Right atrium auricular region (tissue), 2 donors: ENCODE measurements at places on chromosomes 4 and X. TPM values are rescaled to one million over a fixed set of nuclear protein-coding genes. Genes with fewer than 3 reads are reported as not detected.
A peak's percentile ranks its signal among the peaks of the same experiment; 100 is the strongest.

Gene SPANXA2
- not detected for total RNA-seq

Gene TMPRSS11D
- total RNA-seq: not detected

Gene SYTL4
- 4.8 TPM for total RNA-seq

Gene SLC9B1
- 3.3 TPM for total RNA-seq

Gene LINC00632
- total RNA-seq: 34.1 TPM

Gene TEC
- total RNA-seq: 1.1 TPM

Gene TIMM17B
- 56.5 TPM for total RNA-seq

Gene P2RY4
- total RNA-seq: not detected

- no peak for DNase-seq
These were observed 40.3 kb upstream of the ACSL4 start for GRCh38 chrX:109773374-109773773.

DNA sequence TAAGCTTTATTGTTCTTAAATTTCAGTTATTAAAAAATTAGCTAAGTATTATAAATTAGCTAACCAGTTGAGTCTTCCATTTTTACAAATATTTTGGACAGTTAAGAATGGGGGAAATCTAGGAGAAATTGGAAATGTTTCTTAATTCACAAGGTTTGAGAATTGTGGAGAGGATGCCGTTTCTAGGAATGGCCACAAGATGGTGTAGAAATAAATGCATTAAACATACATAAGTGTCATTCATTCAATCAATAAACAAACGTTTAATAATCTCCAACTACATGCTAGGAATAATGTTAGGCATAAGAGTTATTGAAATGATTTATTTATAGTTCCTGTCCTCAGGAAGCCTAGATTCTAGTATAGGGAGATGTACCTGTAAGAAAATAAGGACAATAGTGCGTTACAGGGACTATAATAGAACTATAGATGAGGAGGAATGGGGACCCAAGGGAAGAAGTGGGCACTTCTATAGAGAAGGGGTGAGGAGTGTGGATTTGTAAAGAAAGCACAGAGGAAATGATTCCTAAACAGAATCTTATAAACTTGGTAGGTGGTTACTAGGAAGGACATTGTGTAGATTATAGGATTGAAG, 195.7 kb upstream of the ANK2 start:
- no peak for DNase-seq

GRCh38 chrX:66020631-66021334, 19.1 kb downstream of the VSIG4 start:
- no peak for DNase-seq

DNA sequence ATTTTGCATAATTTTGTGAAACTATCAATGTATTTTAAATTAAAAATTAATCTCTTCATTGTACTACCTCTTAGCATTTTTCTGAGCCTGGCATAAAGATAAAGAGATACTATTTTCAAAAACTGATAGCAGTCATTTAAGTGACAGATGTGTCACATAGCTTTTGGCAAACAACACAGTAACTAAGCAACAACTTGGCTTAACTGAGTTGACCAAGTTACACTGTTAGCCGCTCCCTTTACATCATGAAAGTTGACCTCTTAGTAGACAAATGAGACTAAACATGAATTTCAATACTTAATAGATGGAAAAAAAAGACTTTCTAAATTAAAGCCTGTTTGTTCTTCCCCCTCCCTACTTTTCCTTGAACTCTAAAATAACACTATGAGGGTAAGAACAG, 62.0 kb downstream of the ATP8A1 start:
- no peak for DNase-seq

- DNase-seq: no peak
These were observed at the start of gene GAB3 for GRCh38 chrX:154750301-154751202. Gene GAB3, minus strand, starts transcription at chrX:154751077. Its CDS starts 52 bp downstream, at chrX:154751025.

GRCh38 chr4:80586716-80587115, 251.2 kb downstream of the CFAP299 start:
- DNase-seq: no peak

DNA sequence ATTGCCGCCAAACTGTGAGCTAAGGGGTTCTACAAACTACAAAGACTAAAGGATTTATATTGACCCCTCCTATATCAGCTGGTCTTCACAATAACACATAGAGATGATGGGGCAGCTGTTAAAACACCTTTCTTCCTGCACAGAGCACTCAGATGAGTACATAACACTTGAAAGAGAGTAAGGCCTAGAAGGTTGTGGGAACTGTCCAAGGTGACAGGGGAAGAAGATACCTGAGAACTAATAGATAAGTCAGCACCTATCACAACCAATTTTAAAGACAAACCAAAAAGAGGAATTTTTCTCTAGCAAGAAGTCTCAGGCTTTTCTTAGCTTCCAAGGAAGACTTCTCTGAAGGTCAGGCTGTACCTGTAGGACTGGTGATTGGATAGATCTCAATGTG, 19.1 kb upstream of the CXCL6 start:
- DNase-seq: no peak

DNA sequence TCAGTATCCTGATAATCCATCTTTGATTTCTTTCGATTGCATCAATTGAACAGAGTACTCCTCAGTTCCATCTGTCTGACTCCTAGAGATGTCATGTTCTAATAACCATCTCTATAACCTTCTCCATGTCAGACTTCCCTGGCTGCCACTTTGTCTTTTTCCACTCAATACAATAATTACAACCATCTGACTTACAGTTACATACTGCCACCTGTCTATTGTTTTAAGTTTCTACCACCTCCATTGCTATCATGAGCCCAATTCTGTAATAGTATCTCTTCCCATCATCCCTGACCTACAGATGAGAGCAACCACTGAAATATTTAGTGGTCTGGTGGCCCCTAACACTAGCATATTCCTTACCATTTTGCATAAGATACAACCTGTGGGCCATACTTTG, 439.2 kb upstream of the FAM47C start:
- DNase-seq: no peak

DNA sequence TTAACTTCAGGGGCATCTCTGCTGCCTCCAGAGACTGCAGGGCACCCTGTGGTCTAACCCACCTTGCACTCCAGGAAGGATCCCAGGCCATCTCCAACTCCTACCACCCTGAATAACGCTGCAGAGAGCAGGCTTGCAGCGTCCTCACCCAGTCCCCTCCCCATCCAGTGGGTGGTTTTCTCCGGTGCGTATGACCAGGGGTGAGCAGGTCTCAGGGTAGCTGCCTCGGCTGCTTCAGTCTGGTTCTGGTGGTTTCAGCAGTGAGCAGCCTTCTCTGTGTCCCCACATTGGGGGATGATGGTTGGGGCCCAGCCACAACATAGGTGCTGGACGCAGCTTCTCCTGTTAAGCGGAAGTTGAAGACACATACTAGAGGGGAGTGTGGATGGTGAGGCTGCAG, 38.6 kb upstream of the SORCS2 start:
- DNase-seq: no peak

DNA sequence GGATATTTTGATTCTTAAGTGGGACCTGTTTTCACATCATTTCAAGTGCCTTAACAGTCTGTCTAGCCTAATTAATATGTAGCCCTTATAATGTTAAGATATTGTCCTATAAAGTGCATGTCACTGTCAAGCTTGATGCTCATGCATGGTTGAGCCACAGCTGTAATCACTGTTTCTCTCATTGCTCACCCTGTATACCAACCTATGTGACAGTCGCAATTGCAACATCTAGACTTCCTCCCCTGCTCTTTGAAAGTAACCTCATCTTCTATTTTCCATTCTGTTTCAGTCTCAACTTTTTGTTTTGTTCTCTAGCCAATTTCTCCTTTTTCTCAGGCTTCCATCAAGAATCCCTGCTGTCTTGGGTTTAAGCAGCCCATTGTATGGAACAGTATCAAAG, 24.4 kb upstream of the MSL3 start:
- no peak for DNase-seq

GRCh38 chr4:134337574-134337973, 136.0 kb upstream of the PABPC4L start:
- DNase-seq: no peak

- DNase-seq: no peak
These were observed 52.8 kb upstream of the CD99 start for GRCh38 chrX:2638279-2638678.

GRCh38 chr4:1010395-1011021, 918 bp upstream of the FGFRL1 start:
- peak; percentile 86 for DNase-seq

DNA sequence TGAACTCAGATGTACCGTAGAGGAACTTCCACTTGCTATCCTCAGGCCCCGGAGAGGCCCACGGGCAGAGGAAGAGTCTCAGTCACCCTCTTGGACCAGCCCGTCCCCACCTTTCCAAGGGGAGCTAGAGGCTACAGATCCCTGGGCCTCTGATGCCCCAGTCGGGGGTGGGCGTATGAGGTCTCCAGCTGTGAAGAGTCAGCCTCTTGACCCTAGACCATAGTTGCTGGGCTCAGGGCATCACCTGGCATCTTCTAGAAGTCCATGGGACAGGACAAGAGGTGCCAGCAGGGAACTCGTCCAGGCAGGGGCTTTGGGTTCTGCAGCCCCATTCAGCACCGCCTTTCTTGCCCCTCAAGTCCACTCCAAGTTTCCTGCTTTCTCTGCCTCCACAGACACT, 11.6 kb downstream of the SASH3 start:
- DNase-seq: no peak

DNA sequence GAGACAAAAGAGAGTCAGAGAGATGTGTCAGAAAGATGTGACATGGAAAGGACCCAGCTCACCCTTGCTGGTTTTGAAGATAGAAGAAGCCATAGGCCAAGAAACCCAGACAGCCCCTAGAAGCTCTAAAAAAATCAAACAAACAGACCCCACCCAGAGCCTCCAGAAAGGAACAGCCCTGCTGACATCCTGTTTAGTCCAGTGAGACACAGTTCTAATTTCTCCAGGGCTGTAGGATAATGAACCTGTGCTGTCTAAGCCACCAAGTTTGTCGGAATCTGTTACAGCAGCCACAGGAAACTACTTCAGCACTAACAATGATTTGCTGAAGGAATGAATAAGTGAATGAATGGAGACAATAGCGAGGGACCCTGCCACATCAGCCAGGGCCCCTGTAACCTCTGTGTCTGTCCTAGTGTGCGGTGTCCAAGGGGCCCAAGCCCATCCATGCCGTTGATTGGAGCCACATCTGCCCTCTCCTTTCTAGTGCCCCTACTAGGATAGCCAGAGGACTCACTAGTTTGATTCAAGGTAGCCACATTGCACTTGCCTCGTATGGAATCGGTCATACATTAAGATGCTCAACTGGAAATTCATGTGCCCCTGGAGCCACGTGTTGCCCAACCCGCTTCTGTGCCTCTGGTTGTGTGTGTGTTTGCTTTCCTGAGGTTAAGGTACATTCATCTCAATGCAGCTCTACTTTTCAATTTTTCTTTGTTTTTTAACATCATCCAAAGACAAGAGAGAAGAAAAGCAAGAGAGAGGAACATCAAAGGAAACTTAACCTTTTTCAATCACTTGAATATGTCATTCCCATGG, 32.5 kb upstream of the SLC2A9 start:
- DNase-seq: no peak

- DNase-seq: no peak
These were observed 45.2 kb downstream of the STARD8 start for GRCh38 chrX:68692651-68693050.

GRCh38 chr4:52863324-52863723, 1.2 kb downstream of the RASL11B start:
- no peak for DNase-seq

DNA sequence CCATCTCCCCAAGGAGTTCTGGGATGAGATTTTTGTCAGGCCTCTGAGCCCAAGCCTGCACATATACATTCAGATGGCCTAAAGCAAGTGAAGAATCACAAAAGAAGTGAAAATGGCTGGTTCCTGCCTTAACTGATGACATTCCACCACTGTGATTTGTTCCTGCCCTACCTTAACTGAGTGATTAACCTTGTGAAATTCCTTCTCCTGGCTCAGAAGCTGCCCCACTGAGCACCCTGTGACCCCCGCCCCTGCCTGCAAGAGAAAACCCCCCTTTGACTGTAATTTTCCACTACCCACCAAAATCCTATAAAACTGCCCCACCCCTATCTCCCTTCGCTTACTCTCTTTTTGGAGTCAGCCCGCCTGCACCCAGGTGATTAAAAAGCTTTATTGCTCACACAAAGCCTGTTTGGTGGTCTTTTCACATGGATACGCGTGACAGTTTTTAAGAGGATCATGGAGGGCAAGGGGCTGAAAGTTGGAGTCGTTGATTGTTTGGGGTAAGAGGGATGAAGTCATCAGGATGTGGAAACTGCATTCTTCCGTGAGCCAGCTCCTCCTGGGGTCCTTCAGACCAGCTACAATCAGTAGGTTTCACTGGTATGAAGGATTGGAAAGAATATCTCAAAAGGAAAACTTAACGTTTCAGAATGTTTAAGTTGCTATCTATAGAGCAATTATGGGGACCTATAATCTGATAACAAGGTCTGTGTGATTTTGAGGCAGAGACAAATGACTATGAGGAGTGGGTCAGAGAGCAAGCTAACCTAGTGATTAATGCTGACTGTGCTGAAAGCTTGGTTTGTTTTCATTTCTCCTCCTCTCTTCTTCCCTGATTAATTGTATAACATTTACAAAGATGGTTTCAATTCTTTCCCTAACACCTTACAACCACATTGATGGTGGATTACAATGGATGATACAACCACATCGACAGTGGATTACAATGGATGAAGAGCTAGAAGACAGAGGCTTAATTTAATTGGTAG, 28.6 kb upstream of the MAGEA11 start:
- DNase-seq: no peak

GRCh38 chr4:126957987-126958386, 674.8 kb upstream of the INTU start:
- no peak for DNase-seq

GRCh38 chrX:100994352-100995281, 25.1 kb downstream of the ARL13A start:
- DNase-seq: no peak

GRCh38 chr4:3305610-3306371, 13.0 kb downstream of the RGS12 start:
- DNase-seq: no peak

DNA sequence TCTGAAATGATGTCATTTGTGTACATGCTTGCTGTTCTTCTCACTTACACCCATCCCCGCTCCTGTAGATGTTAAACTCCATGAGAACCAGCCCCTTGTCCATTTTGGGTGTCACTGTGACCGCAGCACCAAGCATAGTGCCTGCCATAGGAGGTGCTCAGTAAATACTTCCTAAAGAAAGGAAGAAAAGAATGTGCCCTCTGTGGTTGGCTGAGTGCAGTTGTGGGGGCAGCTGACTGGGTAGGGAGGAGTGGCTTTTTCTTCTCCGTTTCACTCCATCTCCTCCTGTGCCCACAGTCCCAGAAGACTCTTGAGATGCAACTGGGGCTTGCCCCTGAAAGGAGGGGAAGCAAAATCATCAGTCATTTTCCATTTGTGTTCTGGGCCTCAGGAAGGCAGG, 25.5 kb downstream of the PHEX start:
- DNase-seq: no peak

GRCh38 chr4:147709999-147710398, 21.9 kb upstream of the ARHGAP10 start:
- DNase-seq: no peak

DNA sequence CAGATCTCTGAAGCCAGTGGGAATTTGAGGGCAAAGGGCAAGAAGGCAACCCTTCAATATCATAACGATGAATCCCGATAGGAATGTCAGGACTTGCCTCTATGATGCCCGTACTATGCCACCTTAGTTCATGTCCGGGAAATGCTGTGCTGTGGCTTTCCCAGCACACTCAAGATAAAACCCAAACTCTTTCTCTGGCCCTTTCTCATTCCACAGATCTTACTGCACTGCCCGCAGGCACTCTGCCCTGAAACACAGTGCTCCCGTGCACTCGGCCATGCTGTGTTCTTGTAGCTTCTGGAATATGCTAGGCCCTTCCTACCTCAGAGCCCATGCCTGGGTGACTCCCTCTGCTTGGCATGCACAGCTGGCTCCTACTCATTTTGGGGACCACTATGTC, 26.3 kb downstream of the SORCS2 start:
- no peak for DNase-seq

GRCh38 chrX:107730991-107731766, 44.4 kb downstream of the TSC22D3 start:
- DNase-seq: no peak
